IMR-90 (cell line): ENCODE measurements at places on chromosomes 1 and 21. TPM values are rescaled to one million over a fixed set of nuclear protein-coding genes. Genes with fewer than 3 reads are reported as not detected.
A peak's percentile ranks its signal among the peaks of the same experiment; 100 is the strongest.

DNA sequence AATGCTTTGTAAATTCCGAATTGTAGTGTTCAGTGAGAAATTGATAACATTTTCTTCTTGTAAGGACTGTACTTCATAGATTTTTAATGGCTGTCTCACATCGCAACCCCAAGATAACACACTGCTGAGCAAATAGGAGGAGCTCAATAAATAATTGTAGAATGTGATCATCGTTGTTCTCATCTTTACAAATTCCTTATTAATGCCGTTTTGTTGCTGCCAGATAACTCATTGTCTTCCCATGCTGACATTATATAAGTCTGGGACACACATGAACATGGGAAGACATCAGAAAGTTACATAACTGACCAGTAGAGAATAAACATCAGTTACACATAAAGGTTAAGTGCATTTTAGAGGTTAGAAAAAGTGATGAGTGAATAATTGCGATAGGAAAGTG, 46.4 kb upstream of the TSPAN2 start:
- DNase-seq = peak; percentile 60

DNA sequence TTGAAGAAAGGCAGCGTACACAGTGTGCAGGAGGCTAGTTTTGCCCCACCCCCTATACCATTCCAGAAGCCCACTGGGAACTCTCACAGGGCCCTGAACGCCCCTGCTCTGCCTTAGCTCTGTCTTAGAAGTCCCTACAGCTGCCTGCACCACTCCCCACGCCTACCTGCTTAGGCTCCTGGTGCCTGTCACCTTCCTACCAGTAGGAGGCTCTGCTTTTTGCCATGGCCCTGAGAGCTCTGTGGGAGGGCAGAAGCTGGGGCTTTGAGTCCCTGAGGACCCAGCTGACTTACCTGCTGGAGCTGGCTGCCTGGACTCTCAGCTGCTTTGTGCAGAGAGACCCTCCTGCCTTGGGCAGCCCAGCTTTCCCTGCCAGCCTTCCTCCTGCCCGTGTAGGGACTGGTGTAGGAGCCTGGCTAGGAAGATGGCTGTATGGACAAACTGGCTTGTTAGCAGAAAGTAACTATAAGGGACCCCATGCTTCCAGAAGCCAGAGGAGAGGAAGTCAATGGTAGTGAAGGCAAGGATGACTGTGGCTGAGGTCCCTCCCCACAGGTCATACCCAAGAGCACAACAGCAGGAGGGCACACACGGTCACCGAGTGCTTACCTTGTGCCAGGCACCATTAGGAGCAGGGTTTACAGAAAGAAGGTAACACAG, 9.8 kb upstream of the CELSR2 start:
- DNase-seq = peak; percentile 46

CA14 gene
- polyA plus RNA-seq = not detected in 2 replicates

DNA sequence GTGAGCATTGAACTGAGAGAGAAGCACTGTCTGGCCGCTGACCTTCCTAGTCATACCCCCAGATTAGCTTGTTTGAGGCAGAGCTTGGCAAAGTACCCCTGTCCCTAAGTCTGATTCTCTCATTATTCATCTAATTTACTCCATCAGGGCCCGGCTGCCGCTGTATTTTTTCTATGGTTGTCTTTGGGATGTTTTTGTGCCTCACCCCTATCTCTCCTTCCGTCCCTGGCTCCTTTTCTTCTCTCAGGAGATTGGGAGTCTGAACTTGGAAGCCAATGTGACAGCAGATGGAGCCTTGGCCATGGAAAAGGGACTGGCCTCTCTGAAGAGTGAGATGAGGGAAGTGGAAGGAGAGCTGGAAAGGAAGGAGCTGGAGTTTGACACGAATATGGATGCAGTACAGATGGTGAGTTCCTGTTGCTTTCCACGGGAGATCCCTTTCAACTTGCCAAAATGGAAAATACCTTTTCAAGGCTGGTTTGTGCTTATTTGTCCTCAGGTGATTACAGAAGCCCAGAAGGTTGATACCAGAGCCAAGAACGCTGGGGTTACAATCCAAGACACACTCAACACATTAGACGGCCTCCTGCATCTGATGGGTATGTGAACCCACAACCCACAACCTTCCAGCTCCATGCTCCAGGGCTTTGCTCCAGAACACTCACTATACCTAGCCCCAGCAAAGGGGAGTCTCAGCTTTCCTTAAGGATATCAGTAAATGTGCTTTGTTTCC, 53.9 kb downstream of the LAMC2 start:
- no peak for DNase-seq

DNA sequence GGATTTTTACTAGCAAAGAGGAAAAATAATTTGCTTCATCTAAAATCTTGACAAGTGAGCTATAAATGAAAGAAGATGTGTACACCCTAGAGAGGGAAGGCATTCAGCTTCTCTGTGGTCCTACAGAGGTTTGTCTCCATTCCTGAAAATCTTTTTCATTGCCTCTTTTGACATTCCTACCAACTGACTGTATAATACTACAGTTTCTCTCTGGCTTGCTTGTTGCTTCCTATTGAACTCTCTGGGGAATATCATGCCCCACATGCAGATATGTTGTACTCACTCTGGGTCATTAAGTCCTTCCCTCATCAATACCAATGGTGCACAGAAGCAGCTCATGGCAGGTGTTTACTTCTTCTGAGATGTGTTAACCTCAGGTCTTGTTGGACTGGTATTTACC, 371.2 kb upstream of the PLXNA2 start:
- no peak for DNase-seq

S100A7A gene
- polyA plus RNA-seq = not detected in 2 replicates

DNA sequence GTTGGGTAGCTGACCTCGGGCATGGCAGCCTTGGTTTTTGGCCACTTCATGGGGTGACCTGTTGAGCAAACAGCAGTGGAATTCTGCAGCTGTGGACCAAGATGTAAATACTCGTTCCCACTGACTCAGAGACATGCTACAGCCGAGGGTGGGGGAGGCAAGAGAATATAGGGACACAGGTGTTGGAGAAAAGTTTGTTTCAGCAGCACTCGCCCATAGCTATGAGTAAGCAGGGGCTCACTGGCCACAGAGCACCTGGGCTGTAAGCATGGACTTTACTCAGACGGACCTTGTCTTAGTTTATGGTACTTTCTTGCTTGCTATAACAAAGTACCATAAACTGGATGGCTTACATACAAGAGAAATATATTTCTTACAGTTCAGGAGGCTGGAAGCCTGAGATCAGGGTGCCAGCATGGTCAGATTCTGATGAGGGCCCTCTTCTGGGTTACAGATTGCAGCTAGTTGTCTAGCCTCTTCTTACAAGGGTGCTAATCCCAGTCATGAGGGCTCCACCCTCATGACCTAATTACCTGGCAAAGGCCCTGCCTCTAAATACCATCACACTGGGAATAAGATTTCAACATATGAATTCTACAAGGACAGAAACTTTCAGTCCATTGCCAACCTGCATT, 437.2 kb upstream of the DAB1 start:
- DNase-seq = no peak

DNA sequence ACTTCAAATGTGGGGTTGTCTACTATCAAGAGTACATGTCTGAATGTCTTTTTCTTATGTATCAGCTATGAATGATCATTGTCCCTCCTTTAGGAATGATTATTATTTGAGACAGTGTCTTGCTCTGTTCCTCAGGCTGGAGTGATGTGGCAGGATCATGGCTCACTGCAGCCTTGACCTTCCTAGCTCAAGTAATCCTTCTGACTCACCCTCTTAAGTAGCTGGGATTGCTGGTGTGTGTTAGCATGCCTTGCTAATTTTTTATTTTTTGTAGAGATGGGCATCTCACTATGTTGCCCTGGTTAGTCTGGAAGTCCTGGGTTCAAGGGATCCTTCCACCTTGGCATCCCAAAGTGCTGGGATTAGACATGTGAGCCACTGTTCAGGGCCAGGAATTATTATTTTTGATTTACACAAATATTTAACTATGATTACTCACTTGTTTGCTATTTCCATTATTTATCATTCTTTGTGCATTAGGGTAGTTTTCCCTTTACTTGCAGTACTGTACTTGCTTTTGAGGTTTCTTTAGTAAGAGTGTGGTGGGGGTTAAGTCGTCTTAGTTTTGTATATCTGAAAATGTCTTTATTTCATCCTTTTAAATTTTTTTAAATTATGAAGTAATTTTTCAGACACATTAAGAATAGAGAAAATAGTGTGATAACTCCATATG, 12.8 kb downstream of the S100A7 start:
- DNase-seq = peak; percentile 83

TCHHL1 gene
- not detected in 2 replicates for polyA plus RNA-seq

GRCh38 chr1:151653397-151653796, 41.5 kb downstream of the SNX27 start:
- DNase-seq = peak; percentile 62

DNA sequence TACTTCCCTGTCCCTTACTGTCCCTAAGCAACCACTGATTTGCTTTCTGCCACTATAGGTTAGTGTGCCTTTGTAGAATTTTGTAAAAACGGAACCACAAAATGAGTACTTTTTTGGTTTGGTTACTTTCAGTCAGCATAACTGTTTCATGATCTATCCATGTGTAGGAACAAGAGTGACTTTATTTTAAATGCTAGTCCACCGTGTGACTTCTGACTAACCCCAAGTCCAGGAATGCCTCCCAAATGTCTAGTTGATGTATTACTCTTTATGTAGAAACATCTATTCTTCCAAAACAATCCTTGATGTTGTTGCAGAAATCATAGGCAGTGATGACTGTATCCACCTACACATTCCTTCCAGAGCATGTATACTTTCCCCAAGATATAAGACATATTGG, 21.3 kb downstream of the ATPAF1 start:
- DNase-seq = peak; percentile 47

DNA sequence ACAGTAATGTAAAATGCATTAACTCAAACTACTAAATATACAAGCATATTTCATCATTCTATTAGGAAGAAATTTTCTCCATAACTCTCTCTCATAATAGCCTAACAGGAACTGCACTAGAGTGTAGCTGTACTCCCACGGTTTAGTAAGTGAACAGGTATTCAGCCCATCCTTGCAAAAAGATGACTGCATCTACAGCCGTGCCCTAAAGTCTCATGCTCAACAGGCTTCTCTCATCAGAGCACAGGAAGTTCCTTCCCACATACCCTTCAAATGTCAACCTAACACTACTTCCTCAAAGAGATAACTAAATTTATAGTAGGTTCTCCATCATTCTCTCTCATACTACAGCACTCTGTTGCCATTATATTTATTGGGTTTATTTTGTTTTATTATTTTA, 251.6 kb downstream of the AKT3 start:
- DNase-seq = peak; percentile 93

- no peak for DNase-seq
These were observed 84.4 kb downstream of the ADARB1 start for GRCh38 chr21:45158491-45159423.

ARHGAP30 gene
- 0.02 and 0.03 TPM in 2 replicates for polyA plus RNA-seq

C1QC gene
- not detected in 2 replicates for polyA plus RNA-seq

DNA sequence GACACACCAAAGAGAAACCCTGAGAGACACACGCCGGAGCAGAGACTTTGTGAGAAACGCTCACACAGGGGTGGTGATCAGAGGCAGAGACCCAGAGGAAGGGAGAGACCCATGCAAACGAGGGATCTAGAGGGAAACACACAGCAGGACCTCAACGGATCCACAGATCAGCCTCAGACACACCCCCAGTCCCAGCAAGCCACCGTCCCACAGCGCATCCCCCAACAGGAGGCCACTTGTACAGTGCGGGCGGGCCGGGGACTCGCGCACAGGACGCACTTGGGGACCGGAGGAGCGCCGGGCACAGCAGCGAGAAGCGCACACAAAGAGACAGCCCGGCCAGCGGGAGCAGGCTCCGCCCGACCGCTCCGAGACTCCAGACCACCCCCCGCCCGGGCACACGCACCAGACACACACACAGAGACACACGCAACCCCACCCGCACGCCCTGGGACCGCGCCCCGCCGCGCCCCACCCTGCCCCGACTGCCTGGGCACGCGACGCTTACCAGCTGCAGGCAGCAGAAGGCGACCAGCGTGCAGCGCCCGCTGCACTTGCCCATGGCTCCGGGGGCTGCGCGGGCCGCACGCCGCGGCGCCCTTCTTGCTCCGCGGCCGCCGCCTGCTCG, 587 bp downstream of the NKAIN1 start:
- no peak for DNase-seq

GUCA2B gene
- polyA plus RNA-seq = not detected in 2 replicates

DNA sequence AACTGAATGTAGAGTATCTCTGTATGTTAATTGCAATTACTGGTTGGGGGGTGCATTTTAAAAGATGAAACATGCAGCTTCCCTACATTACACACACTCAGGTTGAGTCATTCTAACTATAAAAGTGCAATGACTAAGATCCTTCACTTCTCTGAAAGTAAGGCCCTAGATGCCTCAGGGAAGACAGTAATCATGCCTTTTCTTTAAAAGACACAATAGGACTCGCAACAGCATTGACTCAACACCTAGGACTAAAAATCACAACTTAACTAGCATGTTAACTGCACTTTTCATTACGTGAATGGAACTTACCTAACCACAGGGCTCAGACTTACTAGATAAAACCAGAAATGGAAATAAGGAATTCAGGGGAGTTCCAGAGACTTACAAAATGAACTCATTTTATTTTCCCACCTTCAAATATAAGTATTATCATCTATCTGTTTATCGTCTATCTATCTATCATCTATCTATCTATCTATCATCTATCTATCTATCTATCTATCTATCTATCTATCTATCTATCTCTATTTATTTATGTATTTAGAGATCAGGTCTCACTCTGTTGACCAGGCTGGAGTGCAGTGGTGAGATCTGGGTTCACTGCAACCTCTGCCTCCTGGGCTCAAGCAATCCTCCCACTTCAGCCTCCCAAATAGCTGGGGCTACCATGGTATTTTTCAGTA, 47.8 kb downstream of the CHML start:
- DNase-seq = peak; percentile 82

VCAM1 gene
- 5.7 and 10.1 TPM in 2 replicates for polyA plus RNA-seq

DNA sequence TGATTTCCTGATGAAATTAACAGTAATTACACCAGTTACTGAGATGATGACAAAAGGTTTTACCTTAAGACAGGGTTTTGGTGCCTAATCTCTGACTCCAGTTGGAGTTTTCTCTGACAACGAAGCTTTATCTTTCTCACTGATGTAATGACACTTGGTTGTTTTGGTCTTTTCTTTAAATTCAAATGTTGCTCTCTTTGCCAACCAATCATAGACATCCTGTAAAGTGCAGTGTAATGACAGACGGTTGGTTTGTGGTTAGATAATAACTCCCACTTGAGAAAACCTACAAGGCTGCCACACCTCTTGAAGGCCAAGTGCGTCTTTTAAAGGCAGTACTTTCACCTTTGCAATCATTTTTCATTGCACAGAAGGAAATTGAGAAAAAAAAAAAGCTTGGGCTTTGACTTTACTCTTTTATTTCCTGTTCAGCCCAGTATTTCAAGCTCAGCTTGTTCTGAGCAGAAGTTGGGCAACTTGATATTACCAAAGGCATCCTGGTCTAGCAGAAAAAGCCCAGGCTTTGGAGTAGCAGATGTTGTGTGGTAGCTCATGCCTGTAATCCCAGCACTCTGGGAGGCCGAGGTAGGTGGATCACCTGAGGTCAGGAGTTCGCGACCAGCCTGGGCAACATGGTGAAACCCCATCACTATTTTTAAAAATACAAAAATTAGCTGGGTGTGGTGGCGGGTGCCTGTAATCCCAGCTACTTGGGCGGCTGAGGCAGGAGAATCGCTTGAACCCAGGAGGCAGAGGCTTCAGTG, 14.9 kb downstream of the PDIK1L start:
- DNase-seq = peak; percentile 26

- DNase-seq = no peak
These were observed 14.8 kb upstream of the TMEM222 start for GRCh38 chr1:27306892-27307761.

- no peak for DNase-seq
These were observed 37.1 kb downstream of the DDAH1 start for GRCh38 chr1:85427849-85428248.
